ENCODE measurements at places on chromosomes 7 and 10. TPM values are rescaled to one million over a fixed set of nuclear protein-coding genes. Genes with fewer than 3 reads are reported as not detected.

Gene SUN3
- not detected for total RNA-seq

Gene CPXM2
- total RNA-seq, result 0.48 TPM

Gene VENTX
- not detected for total RNA-seq

Gene JAKMIP3
- not detected for total RNA-seq

Gene ITPRID1
- total RNA-seq, result not detected

Data from tracheal epithelial cell (primary cell).